ENCODE measurements at places on chromosomes 3 and 15.
A peak's percentile ranks its signal among the peaks of the same experiment; 100 is the strongest.

DNA sequence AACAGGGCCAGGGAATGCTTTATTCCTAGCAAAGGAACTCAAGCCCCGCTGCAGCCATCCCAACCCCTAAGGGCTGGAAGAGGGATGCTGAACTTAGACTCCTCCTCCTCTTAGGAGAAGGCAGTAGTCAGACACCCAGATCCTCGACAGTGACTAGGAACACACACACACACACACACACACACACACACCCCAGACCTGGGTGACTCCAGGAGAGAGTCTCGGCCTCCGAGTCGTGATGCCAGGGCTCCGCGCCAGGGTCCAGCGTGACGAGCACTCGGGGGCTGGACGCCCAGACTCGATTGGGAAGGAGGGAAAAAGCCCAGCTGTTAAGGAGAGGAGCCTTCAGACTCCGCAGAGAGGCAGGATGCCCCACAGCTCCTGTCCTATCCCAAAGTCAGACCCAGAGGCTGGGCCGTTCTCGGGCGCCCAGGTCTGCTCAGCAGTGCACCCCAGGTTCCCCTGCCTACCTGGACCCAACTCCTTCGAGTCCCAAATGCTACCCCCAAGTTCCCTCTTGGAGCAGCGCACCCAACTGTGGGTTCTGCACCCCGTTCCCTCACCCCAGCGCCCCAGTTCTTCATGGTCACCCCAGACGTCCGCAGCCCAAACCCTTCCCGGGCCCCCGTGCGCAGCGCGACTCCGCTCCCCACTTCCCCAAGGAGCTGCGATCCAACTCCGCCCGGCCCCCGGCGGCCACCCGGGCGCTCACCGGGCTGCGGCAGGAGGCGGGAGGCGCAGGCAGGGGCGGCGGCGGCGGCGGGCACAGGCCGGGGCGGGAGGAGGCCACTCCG, 421 bp downstream of the BMF start:
- DNase-seq, result no peak

GRCh38 chr3:161914703-161915417, 418.3 kb downstream of the OTOL1 start:
- DNase-seq, result peak; percentile 71

DNA sequence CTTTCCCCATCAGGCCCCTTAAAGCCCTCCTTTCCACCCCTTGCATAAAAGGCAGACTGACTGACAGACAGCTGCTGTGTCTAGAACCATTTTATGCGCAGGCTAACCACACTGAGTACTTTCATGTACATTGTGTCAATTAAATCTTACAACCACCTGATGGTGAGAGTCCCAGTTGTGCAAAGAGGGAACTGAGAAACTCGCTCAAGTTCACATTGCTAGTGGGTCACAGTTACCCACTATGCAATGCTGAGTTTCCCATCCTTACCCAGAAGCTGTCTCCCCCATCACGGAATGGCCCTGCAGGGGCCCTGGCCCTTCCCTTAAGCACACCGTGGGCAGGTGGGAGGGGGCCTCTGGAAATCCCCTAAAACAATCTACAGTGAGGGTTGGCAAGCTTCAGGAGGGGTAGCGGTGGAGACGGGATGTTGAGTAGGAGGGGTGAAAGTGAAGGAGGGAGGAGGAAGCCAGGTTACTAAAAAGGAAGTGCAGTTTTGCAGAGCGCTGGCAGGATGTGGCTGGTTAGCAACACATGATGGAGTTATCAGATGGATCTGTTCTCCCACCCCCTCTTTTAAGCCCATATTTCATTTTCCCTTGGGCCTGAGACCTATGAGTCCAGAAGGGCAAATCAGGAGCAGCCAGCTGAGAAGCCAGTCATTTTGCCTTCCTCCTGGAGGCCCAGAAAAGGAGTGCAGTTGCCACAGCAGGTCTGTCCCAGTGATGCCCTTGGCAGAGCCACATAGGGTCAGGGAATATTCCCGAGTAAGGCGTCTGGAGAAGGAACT, 30.0 kb downstream of the STARD5 start:
- DNase-seq, result no peak

GRCh38 chr3:127560051-127560787, 30.3 kb downstream of the TPRA1 start:
- no peak for DNase-seq

DNA sequence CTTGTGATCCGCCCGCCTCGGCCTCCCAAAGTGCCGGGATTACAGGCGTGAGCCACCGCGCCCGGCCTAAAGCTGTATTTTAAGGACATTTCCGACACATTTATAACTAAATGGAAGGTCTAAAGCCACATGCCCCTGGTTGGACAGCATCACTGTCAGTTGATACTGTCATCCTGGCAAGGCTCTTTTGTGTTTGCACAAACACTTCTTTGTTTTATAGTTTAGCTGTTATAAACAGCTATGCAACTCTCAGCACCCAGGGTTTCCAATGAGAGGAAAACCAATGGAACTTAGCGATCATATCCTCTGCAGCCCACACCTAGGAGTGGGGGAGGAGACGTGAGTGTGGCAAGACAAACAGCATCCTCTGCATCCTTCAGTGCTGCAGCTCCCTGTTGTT, 19.7 kb downstream of the NIPA1 start:
- DNase-seq, result no peak

DNA sequence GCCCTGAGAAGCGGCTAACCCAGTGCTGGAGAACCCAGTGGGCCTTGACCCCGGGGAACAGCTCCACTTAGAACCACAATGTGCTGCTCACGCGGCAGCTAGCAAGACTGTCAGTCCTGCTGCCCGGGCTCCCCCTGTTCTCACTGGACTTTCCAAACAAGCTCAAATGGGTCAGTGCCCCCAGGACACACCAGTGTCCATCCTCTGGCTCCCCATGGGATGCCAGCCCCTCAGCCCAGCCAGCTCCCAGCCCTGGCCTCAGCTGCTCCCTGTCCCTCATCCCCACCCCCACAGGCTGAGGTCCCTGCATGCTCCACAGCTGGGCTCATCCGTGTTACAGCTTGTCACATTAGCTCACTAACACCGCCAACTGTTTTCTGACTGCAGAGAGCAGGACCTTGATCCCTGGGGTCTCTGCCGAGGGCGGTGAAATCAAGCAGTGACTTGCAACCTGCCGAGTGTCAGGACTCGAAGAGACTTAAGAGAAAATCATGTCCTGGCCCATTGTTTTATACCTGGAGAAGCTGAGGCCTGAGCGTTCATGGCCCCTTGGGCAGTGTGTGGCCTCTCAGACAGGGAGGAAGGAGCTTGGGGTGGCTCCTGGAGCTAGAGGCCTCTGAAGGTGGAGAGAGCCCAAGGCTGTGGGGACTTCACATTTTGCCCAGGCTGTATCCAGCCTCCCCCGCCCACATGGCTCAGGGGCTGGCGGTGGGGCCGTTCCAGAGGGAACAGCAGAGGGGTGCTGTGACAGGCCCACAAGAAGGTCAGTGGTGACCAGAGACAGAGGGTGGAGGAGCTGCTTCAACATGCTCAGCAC, 157.5 kb downstream of the MEGF11 start:
- no peak for DNase-seq

- DNase-seq, result no peak
These were observed 72.9 kb downstream of the RBMS3 start for GRCh38 chr3:29353807-29354206.

GRCh38 chr3:171306631-171307030, 153.6 kb downstream of the TNIK start:
- DNase-seq, result peak; percentile 74

- no peak for DNase-seq
These were observed 611.3 kb downstream of the SI start for GRCh38 chr3:164467007-164467406.

- no peak for DNase-seq
These were observed 27.3 kb downstream of the SERP1 start for GRCh38 chr3:150519026-150519425.

DNA sequence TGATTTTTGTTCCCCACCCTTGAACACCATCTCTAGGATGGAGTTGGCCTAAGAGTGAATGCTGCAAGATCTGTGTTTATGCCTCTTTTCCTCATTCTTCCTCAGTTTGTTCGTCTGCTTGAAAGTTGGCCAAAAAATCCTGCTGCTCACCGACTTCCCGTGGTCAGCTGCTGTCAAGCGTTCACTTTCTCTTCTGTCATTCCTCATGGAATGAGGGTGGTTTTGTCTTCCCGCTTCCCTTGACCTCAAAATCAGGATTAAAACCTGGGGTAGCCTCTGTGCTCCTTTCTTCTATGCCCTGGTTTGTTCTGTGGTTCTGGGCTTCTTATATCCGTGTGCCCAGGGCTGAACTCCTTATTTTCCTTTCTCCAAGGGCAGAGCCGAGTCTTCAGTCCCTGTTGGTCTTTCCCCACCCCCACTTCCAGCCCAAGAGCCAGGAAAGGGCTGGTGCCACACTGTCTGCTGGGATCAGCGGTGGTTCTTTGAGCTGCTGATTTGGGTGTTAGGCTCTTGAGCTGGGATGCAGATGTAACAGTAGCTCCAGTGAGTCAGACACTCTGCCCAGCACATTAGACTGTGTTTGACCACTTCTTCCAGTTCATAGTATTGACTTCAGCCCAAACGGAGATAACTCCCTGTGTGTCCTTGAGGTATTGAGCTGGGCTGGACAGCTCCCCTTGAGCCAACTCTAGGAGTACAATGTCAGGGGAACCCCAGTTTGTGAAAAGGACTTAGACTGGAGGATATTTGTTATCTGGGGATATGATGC, 2.3 kb downstream of the SERF2 start:
- DNase-seq, result no peak

DNA sequence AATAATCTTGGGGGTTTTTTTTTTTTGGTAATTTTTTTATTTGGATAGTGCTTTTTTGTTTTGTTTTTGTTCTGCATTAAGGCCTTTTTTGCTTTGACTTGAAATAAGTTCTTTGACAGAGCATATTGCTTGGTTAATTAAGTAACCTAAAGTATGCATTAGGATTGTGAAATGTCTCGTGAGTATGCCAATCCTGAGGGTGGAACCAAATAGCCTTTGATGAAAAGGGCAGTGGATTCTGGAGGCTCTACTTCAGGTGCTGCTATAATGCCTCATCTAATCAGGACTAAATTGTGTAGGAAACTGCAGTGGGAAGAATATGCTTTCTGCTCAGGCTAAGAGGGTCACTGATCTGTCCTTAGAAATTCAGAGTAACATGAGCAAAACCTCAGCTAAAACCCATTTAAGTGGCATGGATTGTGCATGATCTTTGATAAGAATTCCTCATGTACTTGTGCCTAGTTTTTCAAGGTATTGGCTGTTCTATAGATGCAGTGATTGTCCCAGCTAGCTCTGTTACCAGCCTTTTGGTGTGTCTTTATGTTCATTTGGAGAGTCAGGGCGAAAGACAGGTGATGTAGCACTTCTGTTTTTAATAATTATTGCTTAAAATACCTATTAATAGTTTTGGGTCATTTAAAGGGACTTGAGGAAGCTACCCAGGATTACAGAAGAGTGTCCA, 15.4 kb downstream of the CDV3 start:
- DNase-seq, result no peak

DNA sequence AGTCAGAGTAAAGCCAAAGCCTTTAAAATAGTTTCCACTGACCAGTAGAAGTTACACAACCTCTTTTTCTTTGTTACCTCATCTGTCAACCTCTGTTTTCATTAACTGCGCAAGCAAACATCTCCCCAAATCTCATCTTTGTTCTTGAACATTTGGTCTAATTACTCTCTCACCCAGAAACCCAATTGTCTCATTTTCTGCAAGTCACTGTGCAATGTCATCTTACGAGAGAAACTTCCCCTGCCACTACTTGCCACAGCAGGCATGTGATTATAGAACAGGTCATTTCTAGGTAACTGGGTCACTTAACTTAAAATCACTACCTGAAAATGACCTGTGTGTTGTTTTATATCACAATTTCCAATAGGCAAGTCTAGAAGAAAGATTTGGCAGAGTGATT, 159.4 kb downstream of the SI start:
- no peak for DNase-seq

- no peak for DNase-seq
These were observed 1.0 kb downstream of the P3H2 start for GRCh38 chr3:190119461-190120268.

DNA sequence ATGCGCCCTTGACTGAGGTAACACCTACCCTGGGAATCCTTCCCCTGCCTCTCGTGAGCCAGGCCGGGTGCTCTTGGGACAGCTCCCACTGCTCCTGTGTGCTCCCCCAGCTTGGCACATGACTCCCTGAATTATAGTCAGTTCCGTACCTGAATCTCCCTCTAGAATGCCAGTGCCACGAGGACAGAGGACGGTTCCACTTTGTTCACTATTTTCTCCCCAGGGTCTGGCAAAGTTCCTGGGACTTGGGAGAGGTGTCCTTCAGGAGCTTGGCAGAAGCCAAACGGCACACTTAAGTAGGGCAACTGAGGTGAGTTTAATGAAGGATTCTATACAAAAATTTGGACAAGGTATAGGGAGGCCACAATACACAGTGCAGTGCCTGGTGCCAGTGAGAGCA, 9.8 kb downstream of the CCR5AS start:
- no peak for DNase-seq

DNA sequence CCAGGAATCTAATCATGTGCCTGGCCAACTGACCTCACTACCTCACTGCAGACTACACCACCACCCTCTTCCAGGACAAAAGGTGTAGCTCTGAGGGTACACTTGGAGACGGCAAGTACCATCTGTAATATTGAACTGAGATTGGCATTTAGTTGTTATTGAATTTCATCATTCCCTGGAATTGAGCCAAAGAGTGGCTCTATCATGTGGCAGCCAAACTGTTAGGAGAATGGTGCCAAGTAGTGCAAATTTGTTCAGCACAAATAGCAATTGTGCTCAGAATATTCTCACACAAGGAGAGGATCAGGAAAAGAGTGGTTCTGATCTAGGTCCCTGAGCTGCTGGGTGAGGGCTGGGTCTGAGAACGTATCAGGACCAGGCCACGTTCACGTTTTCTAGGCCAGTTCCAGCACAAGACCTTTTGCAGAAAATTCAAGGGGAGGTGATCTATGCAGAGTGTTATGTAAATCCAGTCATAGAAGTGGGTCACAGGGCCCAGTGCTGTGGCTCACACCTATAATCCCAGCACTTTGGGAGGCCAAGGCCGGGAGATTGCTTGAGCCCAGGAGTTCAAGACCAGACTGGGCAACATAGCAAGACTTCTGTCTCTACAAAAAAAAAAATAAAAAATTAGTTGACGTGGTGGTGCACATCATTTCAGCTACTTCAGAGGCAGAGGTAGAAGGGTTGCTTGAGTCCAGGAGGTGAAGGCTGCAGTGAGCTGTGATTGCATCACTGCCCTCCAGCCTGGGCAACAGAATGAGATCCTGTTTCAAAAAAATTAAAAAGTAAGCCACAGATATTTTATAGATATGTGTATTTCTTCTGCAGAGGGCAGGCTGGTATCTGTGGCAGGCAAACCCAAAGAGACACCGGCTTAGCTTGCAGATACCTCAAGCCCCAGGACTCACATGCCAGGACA, 31.9 kb upstream of the CFAP161 start:
- no peak for DNase-seq

GRCh38 chr3:6542795-6543194, 318.1 kb upstream of the GRM7 start:
- DNase-seq, result no peak
